ENCODE measurements at places on chromosomes 5 and 9.
A peak's percentile ranks its signal among the peaks of the same experiment; 100 is the strongest.

DNA sequence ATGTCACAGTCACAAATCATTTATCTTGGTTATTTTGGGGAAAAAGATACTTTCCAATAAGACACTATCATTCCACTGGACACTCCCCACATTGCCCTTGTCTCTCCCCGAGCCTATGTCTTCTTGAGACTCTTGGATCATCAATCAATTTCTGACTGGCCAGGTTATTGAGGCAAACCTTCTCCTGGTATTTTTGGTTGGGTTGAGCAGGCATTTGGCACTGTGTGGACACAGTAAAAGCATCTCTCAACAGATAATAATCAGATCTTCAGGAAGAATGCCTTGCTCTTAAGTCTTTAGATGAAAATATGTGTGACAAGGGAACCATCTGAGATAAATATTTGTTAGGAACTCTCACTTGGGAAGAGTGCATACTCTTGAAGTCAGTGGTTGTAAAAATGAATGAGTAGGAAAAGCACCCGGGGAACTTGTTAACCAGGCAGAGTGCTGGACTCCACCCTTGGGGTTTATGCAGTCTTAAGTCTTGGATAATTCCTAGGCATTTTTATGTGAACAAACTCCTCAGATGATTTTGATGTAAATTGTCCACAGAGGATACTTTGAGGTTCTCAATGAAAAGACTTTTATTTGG, 223.8 kb upstream of the CLINT1 start:
- DNase-seq = no peak

DNA sequence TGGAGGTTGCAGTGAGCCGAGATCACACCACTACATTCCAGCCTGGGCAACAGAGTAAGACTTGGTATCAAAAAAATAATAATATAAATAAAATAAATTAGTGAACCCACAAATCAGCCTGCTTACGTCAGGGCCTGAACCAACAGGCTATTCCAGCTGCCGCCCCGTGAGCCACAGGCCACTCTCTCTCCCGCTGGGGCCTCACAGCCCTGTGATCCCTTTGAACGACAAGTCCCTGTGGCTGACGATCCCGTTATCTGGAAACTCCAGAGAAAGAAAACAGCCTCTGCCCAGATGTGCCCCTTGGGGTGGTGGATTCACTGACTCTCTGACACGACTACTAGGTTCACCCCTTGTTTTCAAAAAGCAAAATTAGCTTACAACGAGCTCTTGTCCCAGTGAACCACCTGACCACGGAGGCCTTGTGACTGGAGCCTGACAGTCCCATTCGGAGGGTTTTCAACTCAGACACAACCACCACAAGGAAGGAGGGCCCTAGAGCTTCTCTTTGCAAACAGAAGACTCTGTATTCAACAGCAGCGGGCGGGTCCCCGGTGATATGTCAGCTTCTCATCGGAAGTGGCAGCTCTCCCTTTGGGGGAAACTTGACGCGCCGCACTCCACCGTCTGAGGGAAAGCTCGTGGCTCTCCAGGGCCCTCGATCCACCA, 4.4 kb upstream of the DIPK1B start:
- no peak for DNase-seq

DNA sequence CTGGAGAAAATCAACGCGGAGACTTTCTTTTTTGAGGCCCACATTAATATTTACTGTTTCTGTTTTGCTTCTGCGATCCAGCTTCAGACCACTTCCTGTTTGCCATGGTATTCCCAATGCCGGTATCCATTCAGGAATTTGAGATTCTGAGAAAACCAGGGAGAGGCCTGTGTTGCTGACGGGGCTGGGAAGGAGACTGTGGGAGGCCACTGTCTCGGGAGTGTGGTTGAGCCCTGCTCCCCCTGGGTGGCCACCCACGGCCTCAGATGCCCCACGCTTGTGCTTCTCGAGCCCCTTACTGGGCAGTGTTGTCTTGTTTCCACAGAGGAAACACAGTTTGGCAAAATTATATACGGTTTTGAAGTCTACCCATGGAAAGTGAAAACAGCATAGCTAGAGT, 403.6 kb upstream of the IRX2 start:
- no peak for DNase-seq

GRCh38 chr5:96327722-96328121, 105.3 kb downstream of the PCSK1 start:
- DNase-seq = no peak

- no peak for DNase-seq
Measured at GRCh38 chr5:18736051-18736398, 1101.8 kb downstream of the TAF11L14 start.

- DNase-seq = no peak
Measured at GRCh38 chr5:179908528-179908927, 831 bp upstream of the TBC1D9B start.

DNA sequence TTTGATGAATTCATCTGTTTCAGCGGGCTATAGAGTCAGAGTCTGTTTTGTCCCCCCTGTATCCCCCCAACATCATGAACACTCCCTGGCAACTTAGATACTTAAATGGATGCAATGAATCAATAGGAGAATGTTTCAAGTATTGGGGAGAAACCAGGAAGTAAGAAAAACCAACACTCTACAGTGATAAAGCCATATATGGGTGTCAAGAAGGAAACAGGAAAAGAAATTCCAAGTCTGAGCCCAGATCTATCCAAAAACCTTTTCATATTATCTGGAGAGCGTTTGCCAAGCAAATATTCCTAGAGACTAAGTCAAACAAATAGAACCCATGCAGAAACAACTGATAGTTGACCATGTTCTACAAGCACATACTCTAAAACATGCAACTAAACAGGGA, 2.3 kb upstream of the GNAQ start:
- no peak for DNase-seq

DNA sequence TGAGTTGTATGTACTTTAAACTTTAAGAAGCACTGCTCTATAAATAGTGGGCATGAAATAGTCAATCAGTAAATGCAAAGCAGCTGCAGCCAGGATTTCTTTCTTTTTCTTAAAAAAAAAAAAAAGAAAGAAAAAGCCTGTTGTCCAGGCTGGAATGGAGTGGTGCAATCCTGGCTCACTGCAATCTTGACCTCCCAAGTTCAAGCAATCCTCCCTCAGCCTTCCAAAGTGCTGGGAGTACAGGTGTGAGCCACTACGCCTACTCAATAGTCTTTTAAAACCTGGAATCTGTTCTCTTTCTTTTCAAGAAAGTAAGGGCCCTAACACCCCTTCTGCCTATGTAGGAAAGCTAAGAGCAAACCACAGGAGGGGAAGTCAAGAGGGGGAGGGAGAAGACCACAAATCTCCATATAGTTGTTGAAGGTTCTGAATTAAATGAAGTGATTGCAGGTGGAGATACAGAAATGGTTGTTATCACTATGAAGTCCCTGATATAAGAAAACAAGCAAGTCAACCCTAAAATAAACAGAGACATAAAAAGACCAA, 20.6 kb upstream of the TPD52L3 start:
- no peak for DNase-seq

- DNase-seq = no peak
Measured at GRCh38 chr5:132828846-132829494, 1.5 kb downstream of the SHROOM1 start.

DNA sequence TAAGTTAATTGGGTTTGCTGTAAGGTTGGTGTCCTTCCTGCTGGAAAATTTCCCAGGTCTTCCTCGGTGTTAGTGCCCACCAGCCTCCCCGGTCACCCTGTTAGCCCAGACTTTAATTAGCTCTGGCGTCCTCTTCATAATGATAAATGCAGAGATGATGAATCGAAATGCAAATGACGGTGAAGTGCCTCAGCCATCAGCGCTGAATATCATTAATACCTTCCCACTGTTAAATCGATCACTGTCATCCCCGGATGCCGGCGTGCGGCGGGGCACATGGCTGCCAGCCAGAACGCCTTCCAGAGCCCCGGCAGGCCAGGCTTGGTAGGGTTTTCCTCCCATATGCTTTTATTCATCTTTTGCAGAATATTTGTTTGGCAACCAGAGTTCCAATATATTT, 204.5 kb downstream of the IRX2 start:
- DNase-seq = no peak

- DNase-seq = no peak
Measured at GRCh38 chr5:16461026-16461425, 4.6 kb downstream of the ZNF622 start.

- no peak for DNase-seq
Measured at GRCh38 chr9:76743931-76744330, 20.3 kb upstream of the PCA3 start.

DNA sequence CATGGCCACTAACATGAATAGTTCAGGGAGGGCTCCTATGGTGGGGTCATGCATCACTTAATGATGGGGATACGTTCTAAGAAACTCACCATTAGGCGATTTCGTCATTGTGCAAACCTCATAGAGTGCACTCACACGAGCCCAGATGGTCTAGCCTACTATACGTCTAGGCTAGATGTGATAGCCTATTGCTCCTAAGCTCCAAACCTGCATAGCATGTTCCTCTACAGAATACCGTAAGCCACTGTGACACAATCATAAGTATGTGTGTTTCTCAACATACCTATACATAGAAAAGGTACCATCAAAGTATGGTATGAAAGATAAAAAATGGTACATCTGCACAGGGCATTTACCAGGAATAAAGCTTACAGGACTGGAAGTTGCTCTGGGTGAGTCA, 6.3 kb downstream of the SLIT3 start:
- DNase-seq = no peak

- no peak for DNase-seq
Measured at GRCh38 chr9:16192403-16193017, 639.7 kb downstream of the CCDC171 start.

- no peak for DNase-seq
Measured at GRCh38 chr9:98760231-98760630, 36.1 kb downstream of the ANKS6 start.

DNA sequence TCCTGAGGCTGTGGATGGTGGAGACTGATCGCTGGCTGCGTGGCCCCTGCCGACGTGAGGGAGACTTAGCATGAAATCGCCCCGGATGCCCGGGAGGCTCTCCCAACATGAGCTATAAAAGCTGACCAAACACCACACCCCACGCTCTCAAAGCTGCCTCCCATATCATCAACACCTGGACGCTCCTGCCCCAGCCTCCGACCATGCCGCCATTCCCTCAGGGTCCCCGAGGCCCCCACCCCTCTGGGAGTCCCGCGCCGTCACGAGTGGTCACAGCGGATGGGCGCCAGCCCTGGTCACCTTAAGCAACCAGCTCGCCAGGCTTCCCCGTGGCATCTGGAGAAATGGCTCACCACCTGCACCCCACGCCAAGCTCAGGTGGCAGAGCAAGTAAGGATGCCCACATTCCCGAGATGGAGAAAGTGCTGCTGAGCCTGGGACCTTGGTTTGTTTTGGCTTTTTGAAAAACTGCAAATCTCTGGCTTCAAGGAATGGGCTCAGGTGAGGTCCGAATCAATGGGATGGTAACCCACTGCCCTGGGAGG, 196.0 kb downstream of the MED10 start:
- DNase-seq = no peak

- no peak for DNase-seq
Measured at GRCh38 chr9:31776471-31776870, 608.0 kb upstream of the ACO1 start.

DNA sequence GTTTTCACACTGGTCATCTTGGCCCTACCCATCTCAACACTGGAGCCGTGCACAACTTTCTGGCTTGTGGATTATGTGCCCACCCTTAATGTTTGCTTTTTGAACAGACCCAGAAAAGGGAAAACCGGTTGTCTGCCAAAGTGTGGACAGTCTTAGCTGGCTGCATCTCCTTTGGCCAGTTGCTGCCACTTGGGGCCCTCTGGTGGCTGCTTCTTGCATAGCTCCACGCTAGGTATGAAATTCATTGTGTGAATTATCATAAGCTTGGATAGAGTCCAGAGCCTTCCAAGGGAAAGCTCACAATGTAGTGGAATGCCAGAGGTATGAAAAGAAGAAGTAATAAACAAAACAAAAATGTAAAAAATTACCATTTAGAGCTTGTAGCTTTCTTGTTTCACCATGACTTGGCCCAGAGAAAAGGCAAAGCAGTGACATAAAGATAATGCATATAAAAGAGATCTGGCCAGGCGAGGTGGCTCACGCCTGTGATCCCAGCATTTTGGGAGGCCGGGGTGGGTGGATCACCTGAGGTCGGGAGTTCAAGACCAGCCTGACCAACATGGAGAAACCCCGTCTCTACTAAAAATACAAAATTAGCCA, 12.5 kb upstream of the SLC36A3 start:
- DNase-seq = peak; percentile 43

DNA sequence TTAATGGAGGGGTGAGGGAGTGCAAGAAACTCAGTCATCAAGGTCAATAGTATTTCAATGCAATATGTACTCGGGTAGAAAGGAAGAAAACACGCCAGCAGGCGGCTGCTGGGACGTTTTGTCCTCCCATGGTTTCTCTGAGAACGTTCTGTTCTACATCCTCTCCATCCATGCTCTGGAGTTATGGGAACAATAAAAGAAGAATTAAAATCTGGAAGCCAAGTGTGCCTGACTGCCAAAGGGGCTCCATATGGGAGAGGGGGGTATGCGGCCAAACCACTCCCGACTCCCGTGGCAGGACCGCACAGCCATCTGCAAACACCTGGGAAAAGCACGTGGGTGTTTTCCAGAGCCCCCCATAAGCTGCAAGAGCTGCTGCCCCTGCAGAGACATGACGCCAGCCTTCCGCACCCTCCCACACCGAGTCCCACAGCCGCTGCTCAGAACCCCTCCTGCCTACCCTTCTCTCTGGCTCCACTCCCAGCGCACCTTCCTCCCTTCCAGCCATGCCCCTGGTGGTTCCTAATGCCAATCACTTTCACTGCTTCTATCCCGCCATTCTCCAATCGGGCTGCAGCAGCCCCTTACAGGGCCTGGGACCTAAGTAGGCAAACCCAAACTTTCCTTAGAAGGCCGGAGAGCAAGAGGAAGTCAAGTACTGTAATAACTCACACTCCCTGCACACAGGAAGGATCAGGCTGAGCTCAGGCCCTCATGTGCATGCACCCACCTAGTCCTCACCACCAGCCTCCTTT, 241.6 kb downstream of the SYK start:
- no peak for DNase-seq

DNA sequence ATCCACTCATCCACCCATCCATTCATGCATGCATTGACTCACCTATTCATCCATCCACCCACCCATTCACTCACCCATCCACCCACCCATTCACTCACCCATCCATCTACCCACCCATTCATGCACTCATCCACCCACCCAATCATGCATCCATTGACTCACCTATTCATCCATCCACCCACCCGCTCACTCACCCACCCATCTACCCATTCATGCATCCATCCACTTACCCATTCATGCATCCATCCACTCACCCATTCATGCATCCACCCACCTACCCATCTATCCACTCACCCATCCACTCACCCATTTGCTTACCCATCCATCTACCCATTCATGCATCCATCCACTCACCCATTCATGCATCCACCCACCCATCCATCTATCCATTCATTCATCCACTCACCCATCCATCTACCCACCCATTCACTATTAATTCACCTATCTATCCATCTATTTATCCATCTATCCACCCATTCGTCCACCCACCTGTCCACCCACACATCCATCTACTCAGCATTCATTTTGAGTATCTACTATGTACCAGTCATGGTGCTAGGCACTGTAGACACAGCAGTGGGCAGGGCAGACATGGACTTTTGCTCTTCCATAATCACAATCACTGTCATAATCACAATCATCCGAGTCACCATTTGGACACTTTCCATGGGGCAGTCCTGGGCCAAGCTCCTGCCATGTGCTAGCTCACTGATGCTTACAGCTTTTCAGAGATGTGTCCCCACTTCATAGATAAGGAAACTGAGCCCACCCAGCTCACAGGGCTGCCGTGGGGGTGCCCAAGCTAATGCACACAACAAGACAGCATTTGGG, 34.4 kb downstream of the HMCN2 start:
- no peak for DNase-seq

GRCh38 chr9:18611971-18612370, 138.0 kb downstream of the ADAMTSL1 start:
- no peak for DNase-seq

GRCh38 chr5:115271295-115272050, 8.8 kb upstream of the PGGT1B start:
- no peak for DNase-seq

Data from HT1080 (cell line).